ENCODE measurements at places on chromosomes 2 and 18.

- DNase-seq: no peak
Measured at GRCh38 chr2:56107502-56108220, 76.1 kb upstream of the CCDC85A start.

DNA sequence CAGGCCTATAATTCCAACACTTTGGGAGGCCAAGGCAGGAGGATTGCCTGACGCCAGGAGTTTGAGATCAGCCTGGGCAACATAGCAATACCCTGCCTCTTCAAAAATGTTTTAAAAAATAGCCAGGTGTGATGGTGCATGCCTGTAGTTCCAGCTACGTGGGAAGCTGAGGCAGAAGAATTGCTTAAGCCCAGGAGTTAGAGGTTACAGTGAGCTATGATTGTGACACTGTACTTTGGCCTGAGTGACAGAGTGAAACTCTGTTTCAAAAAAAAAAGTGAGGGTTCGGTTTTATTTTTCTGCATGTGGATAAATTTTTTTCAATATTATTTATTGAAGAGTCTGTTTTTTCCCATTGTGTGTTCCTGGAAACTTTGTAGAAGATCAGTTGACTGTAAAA, 208.1 kb downstream of the SLC4A3 start:
- no peak for DNase-seq

GRCh38 chr2:41920812-41921211, 127.0 kb upstream of the PKDCC start:
- no peak for DNase-seq

GRCh38 chr2:129813404-129813803, 166.1 kb upstream of the RAB6C start:
- DNase-seq: no peak

DNA sequence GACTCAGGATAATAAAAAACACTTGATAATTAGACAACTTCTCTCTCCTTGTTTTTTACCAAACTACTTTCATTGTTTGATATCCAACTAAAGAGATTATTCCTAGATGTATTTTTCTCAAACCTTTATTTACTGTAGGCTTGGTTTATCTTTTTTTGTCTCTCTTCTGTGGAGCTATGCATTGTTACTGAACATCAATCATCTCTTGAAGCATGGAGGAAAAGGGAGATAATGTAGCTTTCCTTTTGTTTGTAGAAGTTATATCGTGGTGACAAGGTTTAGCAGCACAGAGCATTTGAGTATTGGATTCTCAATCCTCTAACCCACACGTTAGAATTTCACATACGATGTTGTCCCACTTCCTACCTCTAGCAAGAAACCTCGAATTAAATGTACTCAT, 41.7 kb downstream of the SMCHD1 start:
- no peak for DNase-seq

GRCh38 chr2:136582628-136583205, 182.6 kb upstream of the THSD7B start:
- DNase-seq: no peak

GRCh38 chr2:78876316-78876688, 149.2 kb upstream of the REG3G start:
- DNase-seq: no peak

DNA sequence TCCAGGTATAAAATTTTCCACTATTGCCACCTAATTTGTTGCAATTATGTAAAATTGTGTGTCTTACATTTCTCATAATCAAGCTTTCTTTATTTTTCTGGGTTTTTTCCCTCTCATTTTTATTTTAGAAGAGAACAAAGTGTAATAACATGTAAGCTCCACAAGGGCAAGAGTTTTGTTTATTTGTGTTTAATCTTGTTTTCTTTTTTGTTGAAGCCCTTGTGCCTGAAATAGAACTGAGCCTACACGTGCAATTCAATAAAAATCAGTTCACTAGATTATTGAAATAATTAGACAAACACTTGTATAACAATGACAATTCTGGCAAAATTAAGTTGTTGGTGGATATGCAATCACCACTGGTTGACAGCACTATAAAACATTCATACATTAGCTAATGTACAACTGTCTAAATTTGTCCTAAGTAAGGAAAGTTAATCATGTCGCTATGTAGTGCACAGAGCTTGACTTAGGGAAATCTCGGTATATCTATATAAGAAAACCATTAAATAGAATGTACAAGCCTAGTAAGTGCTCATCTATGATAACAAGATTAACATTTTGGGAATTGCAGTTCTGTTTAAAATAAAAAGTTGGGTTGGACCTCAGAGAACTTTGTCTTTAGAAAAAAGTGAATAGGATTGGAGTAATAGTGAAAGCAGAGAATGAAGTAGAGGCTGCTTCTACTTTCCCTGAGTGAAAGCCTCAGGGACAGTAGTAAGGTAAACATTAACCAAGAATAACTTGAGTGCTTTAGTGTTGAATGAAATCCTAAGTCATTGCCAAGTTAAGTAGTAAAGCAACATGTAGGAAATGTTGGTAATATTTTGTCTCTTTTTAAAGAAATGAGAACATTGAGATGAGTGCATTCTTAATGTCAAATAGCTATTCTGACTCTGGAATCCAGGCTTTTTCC, 37.4 kb upstream of the NOL4 start:
- no peak for DNase-seq

GRCh38 chr2:206531996-206532543, 88.7 kb downstream of the ADAM23 start:
- no peak for DNase-seq

DNA sequence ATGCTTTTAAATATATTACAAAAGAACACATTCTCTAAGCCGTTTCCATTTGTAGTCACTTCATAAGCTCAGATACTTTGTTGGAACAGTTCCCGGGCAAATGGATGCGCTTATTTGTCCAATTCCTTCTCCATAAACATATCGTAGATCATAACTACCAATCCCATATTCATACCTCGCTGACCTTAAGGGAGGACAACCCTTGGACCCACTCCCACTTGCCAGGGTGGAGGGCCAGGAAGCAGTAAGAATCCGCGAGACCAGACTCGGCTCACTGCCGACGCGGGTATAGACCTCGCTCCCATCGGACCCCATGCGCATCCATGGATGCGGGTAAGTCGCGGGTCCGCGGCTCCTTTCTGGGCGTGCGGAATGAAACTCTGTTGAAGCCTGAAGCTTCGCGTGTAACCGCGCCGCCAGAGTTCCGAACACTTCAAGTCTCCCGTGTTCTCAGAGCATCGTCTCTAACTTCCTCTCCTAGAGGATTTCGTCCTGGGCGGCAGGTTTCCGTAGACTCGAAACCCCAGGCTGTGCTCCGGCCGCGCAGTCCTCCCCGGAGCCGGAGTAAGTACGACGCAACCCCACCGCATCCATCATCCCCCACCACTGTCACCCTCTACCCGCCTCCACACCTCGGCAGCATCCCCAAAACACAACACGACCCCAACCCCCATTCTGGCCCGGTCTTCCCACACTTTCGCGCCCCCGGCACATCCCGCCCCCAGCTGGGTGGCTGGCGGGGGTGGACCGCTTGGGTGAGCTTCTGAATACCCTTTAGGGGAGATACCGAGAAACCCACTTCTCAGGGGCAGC, 1.1 kb downstream of the DSC3 start:
- no peak for DNase-seq

- no peak for DNase-seq
Measured at GRCh38 chr2:217821536-217822147, 181.2 kb downstream of the TNS1 start.

GRCh38 chr18:23565916-23566547, 20.3 kb downstream of the NPC1 start:
- DNase-seq: no peak

GRCh38 chr2:85921659-85922058, 32.9 kb upstream of the ST3GAL5 start:
- no peak for DNase-seq

DNA sequence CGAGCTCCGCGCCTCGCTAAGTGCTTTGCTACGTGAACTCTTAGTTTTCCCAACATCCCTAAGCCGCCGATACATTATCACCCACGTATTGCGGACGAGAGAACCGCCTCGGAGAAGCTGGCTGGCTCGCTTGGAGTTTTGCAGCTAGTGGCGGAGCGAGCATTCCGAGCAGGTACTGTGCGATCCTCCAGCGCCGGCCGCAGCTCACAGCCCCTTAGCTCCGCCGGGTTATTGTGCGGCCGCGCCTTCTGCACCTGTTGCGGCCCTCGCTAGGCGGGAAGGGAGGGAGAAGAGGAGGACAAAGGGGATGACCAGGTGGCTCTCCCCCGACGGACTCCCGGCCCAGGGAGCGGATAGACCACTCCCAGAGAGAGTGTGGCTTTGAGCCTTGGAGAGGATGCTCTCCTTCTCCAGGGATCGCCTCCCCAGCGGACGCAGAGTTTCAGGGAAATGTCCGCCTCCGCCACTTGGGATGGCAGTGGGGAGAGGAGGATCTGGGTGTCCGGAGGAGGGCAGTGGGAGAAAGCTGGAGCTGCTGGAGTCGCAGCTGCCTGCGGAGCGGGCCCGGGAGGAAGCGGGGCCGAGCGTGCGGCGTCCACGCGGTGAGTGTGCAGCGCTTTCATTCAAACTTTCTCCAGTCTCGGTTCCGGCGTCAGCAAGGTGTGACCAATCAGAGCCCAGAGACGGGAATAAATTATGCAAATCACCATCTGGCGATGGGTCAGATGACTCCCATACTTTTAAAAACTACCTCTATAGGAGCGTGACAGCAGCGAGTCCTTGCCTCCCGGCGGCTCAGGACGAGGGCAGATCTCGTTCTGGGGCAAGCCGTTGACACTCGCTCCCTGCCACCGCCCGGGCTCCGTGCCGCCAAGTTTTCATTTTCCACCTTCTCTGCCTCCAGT, at the start of gene LIPG:
Gene LIPG, plus strand, starts transcription at position 769 of the 905 bp plus-strand sequence. CDS start 252 bp downstream, outside the sequence.
- peak; percentile 69 for DNase-seq

DNA sequence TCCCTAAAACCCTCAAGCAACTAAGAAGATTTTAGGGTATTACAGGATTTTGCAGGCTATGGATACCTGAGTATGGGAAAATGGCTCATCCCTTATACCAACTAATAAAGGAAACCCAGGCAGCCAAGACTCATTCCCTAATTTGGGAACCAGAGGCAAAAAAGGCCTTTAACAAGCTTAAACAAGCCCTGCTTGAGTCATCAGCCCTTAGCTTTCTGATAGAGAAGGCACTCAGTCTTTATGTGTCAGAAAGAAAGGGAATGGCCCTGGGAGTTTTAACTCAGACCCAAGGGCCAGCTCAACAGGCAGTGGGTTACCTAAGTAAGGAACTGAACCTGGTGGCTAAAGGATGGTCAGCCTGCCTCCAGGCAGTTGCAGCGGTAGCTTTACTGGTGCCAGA, 96.9 kb upstream of the RMP24 start:
- DNase-seq: no peak

DNA sequence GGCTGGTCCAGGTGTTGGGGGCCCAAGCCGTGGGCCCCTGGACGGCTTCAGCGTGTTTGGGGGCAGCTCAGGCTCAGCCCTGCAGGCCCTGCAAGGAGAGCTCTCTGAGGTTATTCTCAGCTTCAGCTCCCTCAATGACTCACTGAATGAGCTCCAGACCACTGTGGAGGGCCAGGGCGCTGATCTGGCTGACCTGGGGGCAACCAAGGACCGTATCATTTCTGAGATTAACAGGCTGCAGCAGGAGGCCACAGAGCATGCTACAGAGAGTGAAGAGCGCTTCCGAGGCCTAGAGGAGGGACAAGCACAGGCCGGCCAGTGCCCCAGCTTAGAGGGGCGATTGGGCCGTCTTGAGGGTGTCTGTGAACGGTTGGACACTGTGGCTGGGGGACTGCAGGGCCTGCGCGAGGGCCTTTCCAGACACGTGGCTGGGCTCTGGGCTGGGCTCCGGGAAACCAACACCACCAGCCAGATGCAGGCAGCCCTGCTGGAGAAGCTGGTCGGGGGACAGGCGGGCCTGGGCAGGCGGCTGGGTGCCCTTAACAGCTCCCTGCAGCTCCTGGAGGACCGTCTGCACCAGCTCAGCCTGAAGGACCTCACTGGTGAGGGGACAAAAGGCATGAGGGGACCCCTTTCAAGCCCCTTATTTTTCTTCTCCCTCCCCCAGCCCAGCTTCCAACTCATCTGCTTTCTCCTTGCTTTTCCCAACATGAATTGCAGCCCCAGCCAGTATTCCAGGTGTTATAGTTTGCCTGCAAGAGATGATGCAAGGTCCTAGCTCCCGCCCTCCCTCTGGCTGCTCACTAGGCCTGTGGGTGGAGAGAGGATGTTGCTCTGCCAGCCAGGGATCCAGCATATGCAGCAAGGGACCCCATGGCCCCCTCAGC, 2.9 kb upstream of the KHK start:
- DNase-seq: no peak

GRCh38 chr2:38371235-38371634, 5.8 kb downstream of the ATL2 start:
- DNase-seq: no peak

- no peak for DNase-seq
Measured at GRCh38 chr2:118350621-118351020, 262.4 kb downstream of the INSIG2 start.

DNA sequence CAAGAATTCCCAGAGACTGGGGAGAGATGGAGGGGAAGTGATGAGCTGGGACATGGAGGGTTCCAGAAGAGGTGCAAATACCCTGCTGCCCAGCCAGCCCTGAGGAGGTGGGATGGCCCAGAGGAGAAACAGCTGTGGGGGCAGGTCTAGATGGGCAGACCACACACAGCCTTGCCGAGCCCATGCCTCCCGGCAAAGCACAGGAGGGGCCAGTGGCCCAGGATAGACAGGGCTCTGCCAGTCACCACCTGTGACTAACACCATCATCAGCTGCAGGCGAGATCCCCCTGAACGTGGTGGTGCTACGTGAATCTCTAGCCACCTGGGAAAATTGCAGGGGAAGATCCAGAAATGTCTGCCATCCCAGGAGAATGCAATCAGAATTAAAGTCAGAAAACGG, 39.4 kb downstream of the SCTR start:
- no peak for DNase-seq

DNA sequence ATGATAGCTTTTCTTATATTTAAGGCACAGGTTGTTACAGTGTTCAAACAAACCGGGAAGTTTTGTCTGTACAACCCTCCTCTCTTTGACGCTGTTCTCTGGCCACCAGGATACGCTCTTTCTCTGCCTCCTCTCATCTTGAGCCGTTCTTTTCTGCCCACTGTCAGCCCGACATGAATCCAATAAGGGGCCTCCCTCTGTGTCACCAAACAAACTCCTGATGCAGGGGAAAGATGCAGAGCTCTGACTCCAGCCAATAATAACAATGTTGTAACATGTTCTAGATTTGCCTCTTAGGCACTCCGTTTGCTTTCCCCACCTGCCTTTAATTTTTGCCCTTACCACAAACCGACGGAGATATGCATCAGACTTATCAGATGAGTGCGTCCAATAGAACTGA, 449.3 kb downstream of the SLC4A3 start:
- DNase-seq: no peak

Measured in NCI-H1436 treated with DMSO at 0.1 percent for 48 hours (cell line).